ENCODE measurements at places on chromosomes 12 and 14.

- no peak for DNase-seq
Measured at GRCh38 chr14:101567252-101567651, 6.0 kb downstream of the DIO3 start.

DNA sequence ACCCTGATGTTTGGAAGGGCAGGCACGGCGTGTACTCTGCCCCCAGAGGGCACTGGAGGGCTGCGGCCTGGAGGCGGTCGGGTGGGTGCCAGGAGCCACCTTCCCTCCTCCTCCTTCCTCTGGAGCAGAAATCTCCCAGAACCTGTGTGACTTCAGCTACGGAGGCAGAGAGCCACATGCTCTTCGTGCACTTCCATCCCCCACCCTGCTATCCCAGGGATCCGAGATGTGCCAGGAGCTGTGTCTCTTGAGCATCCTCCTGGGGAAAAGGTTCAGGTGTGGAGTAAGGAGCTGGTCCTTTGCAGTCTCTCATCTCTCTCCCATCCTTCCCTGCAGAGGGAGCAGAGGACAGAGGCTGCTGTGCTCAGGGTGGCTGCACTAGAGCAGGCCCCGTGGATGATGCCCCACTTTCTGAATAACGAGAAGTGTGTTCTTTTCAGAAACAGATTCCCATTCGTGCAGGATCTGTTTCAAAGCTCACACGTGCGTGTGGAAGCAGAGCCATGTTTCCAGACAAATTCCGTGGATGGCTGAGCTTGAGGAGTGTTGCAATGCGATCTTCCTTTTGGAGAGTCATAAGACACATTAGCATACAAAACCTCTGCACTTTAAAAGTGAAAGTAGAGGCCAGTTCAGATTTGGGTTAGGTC, 162.9 kb downstream of the ADGRD1 start:
- no peak for DNase-seq

DNA sequence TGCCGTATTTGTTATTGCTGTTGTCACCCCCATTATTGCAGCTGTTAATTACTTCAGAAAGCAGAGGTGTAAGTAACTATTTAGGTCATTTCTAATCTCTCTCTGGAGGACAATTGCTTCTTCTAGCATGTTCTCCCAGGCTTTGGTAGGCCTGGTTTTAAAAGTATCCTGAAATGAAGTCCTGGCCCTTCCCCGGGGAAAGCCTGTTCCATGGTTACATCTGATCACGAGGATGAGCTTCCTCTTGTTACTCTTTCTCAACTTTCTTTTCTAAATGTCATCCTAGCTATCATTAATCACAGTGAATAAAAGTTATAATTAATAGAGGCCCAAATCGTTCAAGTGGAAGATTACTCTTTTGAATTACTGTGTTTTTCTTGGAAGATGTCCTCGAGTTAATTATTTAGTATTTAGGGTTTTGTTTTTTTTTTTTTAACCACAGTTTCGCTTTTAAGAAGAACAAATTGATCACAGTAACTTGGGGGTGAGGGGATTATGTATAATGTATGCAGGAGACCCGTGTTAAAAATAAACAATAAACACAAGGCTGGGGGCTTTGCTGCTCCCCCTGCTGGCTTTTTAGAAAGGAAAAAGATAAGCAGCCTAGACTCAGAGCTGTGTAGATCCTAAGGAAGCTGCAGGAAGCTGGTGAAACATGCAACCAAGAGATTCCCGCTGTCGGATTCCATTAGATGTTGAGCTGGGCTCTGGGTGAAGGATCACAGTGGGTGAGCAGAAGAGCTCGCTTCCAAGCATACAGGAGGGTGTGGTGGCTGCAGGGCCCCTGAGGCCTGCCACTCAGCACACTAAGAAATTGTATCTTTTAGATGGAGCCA, 420.1 kb downstream of the FUT8 start:
- no peak for DNase-seq

DNA sequence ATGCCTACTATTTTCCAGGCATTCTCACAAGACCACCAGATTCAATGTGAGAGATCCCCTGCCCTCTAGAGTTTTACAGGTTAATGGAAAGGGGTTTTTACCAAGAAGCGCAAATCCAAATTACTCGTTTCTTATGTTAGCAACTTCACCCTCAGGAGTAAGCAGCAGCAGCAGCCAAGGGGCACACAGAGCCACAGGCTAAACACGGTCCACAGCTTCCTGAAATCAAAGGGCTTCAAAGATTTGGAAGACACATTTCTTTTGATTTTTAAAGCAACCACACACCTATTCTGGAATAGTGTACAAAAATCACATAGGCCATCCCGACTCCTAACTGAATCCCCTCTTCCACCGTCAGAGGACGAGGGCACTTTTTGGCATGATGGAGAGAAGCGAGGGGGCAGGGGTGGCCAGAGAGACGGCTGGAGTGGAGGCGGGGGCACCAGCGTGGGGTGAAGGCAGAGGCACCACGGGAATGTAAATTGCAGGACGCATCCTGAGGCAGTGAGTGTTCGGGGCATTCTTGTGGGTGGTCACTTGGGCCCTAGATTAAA, 107.0 kb downstream of the ARF6 start:
- DNase-seq, result no peak

- DNase-seq, result no peak
Measured at GRCh38 chr12:48615681-48616080, 45.8 kb upstream of the LALBA start.

- DNase-seq, result no peak
Measured at GRCh38 chr12:3189282-3189681, 112.1 kb downstream of the TSPAN9 start.

DNA sequence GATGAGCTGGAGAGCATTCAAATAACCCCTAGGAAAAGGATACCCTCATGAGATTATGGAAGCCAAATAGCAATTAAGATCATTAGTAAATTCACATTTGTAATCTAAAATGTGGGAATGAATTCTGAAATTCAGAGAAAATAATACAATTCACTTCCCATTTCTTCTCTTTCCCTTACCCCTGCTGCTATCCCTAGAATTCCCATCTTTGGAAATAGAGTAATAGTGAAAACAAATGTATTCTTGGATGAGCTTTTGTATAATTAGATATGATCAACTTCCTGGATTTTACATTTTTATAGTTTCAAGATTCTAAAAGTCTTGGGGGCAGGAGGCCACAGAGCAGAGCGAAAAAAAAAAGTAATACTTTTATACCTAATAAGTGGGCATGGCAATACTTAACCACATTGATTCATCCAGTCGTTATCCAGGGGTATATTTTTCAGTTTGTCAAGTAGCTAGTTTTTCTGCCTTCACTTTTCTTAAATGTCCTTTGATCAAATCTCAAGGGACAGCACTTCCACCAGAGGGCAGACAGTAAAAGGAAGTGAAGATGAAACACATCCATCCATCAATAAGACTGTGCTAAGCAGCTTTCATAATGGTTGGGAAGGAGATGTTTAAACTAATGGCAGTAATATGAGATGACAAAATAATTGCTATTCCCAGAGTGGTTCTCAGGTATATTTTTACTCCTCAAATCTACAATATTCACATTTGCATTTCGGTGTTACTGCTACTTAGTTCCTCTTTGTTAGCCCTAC, 401.3 kb downstream of the DIO2 start:
- no peak for DNase-seq

- peak; percentile 76 for DNase-seq
Measured at GRCh38 chr14:77580964-77581505, 35.4 kb downstream of the SPTLC2 start.

- no peak for DNase-seq
Measured at GRCh38 chr12:131232036-131232435, 278.3 kb downstream of the ADGRD1 start.

DNA sequence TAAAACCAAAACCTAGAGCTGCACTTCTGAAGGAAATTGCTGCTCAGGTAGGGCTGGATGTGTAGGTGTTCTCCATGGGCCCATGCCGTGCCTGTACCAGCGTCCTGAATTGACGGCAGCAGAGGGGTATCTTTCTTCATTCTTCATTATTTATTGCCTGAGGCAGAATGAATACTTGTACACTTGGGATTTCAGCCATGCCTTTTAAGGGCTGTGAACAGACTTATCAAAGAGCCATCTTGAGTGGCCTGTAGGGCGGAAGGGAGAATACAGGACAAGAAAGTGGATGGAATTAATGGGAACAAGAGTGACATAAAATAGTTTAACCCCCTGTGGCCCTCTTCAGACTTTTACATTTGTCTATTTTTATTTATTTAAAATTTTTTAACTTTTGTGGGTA, 61.4 kb downstream of the RASSF3 start:
- no peak for DNase-seq

DNA sequence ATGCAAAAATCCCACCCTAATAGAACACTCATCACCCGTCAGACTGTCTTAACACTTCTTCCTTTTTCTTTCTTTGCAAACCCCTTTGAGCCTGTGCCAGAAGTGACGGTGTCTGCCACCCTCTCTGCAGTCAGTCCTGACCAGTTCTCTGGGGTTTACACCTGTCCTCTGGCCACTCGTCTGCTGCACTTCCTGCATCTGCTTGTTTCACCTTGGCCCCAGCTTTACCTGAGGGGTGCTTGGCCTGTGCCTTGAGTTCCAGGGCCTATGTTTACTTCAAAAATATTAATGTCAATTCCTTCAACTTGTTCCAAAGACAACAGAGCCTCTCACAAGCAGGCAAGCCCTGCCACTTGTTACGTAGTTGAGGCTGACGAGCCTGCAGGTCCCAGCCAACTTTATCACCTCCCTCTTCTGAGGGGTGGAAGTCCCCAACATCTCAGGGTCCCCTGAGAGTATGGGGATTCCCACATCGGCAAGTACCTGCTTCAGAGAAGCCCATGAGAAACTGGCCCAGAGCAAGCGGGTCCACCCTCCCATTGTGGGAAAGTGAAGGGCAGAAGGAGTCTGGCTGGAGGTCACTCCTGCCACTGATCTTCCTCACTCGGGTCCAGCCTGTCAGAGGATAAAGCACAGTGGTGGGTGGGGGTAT, 205.4 kb downstream of the DAD1 start:
- DNase-seq, result peak; percentile 46

DNA sequence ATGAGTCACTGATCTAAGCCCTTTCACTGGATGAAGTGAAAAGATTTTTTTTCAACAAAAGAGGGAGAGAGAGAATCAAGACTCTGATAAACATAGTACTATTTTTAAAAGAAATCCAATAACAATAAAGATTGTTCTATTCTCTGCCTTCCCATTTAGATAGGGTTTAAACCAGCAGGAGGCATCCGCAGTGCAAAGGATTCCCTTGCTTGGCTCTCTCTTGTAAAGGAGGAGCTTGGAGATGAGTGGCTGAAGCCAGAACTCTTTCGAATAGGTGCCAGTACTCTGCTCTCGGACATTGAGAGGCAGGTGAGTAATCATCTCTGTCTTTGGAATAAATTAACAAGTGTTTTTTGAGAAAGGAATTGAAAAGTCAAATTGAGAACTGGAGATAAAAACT, 124.9 kb downstream of the DERA start:
- no peak for DNase-seq

GRCh38 chr14:81348061-81348460, 52.1 kb downstream of the STON2 start:
- DNase-seq, result no peak

DNA sequence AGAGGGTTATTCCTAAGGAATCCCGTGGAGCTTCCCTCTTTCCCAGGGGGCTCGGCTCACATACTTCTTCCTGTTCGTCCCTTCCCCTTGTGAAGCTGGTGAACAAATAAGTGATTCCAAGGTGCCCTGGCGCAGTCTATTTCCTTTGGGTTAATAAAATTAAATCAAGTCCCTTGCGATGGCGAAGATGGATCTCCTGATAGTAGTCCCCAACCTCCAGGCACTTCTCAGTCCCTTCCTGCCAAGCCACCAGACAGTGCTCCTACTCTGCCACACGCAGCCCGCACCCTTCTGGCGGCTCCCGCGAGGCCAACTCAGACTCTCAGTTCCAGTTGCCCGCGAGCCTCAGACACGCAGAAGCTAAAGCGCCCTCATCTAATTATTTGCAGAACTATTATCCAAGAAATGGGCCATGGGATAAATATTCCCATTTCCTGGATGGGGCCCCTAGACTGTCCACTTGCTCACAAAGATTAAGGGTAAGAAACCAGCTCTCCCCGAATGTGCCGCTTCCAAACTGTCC, 2.4 kb upstream of the SIX6 start:
- DNase-seq, result no peak

- DNase-seq, result peak; percentile 9
Measured at GRCh38 chr14:30443368-30444007, 115.5 kb upstream of the G2E3 start.

DNA sequence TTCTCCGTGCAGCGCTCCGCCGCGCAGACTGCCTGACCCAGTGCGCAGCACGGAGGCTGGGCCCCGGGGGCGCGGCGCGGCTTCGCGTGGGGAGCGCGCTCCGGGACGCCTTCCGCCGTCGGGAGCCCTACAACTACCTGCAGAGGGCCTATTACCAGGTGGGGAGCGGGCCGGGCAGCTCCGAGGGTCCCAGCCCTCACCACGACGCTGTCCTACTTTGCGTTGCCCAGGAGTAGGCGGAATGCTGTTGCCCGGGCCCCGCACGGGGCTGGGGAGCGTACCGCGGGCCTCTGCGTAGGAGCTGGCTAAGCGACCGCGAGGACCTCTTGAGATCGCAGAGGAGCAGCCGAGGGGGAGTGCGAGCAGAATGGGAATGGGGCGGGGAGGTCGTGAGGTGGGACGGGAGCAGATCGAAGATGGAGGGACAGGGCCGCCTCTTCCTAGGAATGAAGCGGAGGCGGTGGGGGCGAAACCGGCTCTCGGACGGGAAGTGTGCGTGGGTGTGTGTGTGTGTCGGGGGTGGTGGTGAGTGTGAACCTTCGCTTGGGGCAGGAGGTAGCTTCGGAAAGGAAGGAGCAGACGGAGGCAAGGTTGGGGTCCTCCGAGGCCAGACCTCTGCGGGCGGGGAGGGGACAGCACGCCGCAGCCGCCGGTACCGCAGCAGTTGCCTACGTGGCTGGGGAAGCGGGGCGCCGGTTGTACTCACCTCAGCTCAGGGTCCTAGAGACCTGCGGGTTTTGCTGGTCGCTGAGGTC, 751 bp downstream of the P3H3 start:
- DNase-seq, result peak; percentile 66

GRCh38 chr14:62409169-62409568, 636.1 kb downstream of the KCNH5 start:
- DNase-seq, result no peak

DNA sequence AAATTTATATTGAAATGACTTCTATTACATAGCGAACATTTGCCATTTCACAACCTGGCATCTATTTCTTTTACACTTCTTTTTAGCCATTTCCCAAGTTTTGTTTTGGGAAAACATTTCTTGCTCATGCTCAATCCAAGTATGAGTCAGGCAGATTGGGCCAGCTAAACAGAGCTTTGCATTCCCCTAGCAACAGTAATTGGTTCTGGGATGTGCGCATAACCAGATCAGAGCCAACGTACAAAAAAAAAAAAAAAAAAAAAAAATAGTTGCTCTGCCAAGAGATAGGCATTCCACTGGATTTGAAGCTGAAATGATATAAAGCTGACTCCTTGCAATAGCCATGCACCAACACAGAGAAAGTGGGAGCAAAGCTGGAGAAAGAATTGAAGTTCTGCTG, 37.5 kb downstream of the PLCZ1 start:
- DNase-seq, result no peak

GRCh38 chr14:34933301-34933700, 49.5 kb upstream of the SRP54 start:
- DNase-seq, result no peak

- DNase-seq, result no peak
Measured at GRCh38 chr12:87822923-87823322, 206.3 kb downstream of the C12orf50 start.

GRCh38 chr12:6461401-6462233, 8.9 kb downstream of the VAMP1 start:
- peak; percentile 82 for DNase-seq
